Activated T-helper 1 cell treated with anti-CD3 and anti-CD28 coated beads, Interleukin-2, amount 50 U/mL, for 16 hours (primary cell): ENCODE measurements at places on chromosomes 4 and X.

GRCh38 chr4:106987311-106987710, 48.8 kb downstream of the DKK2 start:
- DNase-seq, result no peak

DNA sequence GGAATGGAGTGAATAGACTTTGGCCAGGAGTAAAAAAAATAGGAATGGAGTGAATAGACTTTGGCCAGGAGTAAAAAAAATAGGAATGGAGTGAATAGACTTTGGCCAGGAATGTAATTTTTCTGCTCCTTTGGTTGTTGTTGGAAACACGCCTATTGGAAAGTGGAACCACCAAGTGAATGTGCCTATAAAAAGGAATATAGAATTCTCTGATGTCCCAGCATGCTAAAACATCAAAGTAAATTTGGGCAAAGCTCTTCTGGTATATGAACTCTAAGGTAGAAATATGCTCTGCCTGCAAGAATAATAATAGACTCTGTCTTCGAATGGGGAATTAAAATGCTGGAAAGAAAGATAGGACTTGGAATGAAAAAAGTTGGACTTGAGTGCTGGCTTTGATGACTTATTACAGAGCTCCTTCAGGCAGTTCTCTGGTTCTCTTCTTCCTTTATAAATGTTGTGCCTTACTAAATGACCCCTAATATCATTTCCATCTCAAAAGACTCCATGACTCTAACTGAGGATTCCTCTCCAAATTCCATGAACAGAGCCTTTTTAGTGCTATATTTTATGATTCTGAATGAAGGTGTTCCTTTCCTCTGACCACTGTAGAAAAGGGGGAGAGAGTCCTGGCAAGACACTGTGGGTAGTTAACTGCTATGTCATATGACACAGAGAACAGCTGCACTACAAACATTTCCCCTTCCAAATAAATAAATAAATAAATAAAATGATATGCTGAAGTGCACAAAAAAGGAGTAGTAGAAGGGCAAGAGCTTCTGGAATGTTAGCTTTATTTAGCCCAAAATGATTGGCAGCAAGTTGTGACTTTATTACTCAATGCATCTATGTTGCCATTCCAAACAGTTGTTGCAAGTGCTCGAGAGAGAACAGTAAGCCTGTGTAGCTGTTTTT, 13.5 kb upstream of the GBA3 start:
- DNase-seq, result no peak

DNA sequence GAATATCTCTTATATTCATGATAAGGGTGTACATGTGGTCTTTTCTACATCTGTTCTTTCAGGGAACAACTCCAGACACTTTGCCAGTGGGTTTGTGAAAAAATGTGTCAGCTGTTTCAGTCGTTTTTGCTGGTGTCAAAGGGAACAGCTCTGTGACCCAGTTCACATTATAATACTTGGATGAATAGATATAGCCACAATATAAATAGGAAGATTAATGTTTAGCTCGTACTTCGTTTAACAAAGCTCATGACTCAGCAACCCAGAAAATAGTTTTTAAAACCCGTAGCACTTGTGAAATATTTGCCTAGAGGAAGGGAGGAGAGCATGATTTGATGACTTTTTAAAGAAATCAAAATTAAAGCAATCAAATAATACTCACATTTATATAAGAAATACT, 7.9 kb downstream of the LIAS start:
- DNase-seq, result no peak

DNA sequence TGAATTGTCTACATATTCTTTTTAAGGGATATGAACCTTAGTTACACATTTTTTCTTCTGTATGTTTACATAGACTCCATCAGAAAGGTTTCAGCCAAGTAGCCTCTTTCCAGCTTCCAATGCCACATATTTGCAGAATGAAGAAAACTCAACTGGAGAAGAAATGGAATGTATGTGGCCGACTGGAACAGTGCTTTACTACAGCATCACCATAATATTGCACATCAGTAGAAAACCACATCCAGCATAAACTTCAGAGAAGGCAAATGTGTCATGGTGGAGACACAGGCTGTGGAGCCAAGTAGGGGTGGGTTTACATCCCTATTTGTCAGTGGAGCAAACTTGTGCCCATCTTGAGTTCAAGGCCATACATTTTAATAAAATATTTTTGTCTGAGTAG, 204.8 kb upstream of the LDB2 start:
- DNase-seq, result no peak

- DNase-seq, result no peak
These were observed 213.2 kb downstream of the ARHGAP24 start for GRCh38 chr4:85688055-85688740.

DNA sequence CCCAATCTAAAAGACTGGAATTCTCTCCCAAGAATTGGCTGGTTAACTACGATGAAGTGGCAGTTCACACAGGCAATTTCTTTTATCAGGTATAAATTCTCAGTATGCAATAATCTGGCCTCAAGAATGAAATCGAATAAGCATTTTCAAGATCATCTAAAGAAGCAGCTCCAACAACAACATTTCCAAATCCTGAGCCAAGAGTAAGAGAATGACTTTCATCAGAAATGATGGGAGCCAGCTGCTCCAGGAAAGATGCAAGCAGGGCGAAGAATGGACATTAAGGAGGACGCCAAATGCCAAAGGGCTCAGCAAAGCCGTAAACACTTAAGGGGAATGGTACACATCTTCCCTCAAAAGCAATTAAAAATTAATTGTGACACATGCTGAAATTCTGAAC, 12.0 kb downstream of the ADAMTS3 start:
- no peak for DNase-seq

GRCh38 chr4:165207016-165207430, 338 bp upstream of the KLHL2 start:
- no peak for DNase-seq

GRCh38 chr4:87805971-87806370, 6.6 kb downstream of the IBSP start:
- no peak for DNase-seq

DNA sequence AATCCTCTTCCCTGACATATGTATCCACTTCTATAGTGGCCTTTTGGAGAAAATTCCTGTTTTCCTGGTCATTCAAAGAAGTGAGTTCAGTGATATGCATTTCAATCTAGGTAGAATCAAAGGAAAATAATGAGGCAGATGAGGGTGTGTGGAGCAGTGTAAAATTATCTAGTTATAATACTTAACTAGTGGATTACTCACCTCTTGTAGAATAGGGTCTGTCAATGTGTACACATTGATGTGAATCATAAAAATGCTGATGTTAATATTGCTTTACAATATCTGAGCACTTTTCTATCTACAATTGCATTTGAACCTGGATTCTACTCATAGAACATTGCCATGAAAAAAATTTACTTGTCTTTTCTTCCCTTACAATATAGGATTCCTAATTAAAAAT, 293.5 kb downstream of the GBA3 start:
- no peak for DNase-seq

DNA sequence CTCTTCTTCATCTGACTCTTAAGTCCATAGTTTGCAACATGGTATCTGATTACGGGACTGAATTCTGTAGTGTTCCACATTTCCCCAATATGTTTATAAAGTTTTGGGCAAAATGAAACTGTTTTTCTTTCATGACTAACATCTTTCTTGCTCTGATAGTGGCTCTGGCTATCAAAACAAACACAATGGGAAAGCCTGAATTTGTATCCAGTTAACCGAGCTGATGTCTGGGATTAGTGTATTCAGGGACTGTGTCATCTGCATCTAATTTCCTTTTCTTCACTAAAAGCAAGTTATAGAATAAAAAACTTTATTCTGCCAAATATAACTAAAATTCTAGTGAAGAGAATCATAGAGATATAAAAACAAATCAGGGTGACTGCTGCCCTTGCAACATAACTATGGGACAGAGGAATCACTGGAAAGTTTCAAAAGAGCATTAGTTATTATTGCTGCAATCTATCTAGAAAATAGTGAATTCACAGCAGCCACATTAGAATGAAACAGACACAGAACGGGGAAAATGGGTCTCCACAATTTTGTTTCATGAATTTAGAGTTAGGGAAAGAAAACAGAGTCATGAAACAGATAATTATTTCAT, 61.3 kb downstream of the ANTXR2 start:
- no peak for DNase-seq

GRCh38 chr4:127240764-127241105, 392.0 kb upstream of the INTU start:
- no peak for DNase-seq

DNA sequence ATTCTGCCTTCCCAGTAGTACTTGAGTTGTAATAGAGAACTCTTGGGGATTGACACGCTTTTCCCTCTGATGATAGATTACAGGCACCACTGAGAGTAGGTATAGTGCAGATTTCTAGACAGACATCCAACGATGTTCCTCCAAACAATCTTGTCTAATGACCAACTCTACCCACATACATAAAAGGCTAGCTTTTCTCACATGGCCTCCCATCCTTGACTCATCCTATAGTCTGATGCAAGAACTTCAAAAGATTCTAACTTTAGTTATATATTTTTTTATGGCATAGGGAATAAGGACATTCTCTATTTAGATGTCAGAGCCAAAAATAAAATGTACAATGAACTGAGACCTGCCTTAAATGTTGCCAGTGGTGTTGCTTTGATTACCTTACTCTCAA, 60.9 kb downstream of the GLRA2 start:
- no peak for DNase-seq

GRCh38 chrX:132114607-132115006, 13.2 kb downstream of the FRMD7 start:
- no peak for DNase-seq

GRCh38 chrX:93673869-93674271, at the start of gene FAM133A:
FAM133A (plus strand) TSS chrX:93674206; CDS start chrX:93709420, 35,214 bp downstream.
- no peak for DNase-seq

DNA sequence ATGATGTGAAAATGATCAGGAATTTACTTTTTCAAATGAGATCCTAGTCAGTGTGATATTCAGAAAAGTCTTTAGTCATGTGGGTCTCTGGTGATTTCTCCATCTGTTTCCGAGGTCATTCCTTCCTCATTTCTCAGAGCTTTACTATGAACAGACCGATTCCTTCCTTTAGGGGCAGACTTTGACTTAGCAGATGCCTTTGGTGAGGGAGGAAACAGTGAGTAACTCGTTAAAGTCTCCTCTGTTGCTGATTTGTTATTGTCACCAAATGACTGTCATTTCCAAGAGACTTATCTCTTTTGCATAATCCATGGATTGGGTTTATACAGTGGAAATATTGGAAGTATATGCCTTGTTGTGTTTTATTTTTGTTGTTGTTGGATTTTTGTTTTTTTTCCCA, 76.2 kb upstream of the CD99 start:
- DNase-seq, result no peak

GRCh38 chr4:182510836-182511235, 267.6 kb downstream of the TENM3 start:
- no peak for DNase-seq

- DNase-seq, result no peak
These were observed 15.3 kb downstream of the ABCD1 start for GRCh38 chrX:153739754-153740486.

GRCh38 chr4:171846232-171846631, 33.0 kb downstream of the GALNTL6 start:
- no peak for DNase-seq

GRCh38 chr4:81647388-81647787, 175.7 kb upstream of the RASGEF1B start:
- no peak for DNase-seq

DNA sequence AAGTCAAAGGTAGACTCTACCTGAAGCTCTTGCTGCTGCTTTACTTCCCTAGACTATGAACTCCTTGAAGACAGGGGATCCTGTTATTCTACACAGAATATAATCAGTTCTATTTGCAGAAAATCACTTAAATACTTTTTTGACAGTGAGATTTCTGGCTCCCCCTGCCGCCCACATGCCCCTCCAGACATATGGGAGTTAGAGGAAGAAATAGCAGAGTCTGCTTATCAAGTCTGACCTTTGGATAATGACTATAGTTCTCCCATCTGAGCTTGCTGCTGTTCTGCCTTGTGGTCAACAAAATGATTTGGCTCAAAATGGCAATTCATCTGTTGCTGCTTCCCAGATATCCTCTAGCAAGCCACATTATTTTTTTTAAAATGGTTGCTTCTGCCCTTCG, 101.1 kb downstream of the ENOX2 start:
- DNase-seq, result no peak

DNA sequence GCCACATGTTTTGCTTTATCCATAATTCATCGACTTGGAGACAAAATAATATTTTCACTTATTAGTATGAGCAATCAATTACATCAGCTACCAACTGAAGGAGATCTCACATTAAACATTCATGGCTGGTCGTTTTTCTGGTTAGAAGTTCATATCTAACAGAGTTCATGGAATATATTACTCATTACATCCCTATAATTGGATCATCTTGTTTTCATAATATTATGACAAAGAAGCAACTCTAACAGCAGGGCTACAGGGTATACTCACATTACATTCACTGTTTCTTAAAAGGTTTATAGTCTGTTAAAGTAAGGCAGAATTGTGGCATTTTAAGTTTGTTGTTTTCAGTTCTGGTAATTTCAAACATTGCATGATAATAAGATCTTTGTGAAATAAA, 33.0 kb downstream of the GSTCD start:
- DNase-seq, result no peak

- DNase-seq, result no peak
These were observed 3.2 kb downstream of the CTAG2 start for GRCh38 chrX:154650221-154650510.

DNA sequence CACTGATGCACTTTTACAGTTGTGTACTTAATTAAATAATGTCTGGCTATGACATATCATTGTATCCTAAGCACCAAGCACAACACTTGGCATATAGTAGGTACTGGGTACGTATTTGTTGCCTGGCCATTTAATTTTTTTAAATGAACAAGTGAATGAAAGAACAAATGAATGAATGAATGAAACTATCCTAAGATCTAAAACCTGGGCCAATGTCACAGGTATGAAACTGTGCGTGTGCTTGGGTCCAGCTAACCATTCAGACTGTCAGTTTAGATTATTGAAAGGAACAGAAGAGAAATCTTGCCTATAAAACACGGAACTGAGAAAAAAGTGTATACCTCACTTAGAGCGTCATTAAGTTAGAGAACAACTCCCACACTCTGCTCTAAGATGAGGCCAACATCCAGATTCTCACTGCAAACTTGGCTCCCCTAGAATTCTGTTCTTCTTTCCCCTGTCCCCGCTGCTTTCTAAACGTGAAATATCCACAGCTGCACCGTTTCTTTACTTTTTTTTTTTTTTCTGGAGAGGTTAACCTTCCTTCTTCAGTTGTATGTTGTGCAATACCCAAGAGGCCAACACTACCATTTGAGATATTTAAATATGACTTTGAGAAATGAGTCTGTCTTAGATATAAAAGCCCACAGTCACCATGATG, 17.3 kb upstream of the SEL1L3 start:
- DNase-seq, result no peak

DNA sequence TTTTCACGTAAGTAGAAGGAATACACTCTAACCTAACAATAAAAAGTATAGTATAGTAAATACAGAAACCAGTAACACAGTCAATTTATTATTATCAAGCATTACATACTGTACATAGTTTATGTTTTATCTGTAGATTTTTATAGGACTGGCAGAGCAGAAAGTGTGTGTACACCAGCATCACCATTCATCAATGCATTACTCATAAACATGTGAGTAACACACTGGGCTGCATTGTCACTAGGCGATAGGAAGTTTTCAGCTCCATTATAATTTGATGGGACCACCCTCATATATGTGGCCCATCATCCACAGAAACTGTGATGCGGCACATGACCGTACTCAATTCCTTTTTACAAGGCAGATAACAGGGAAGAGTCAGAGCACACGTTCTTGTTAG, 137.8 kb upstream of the RBPJ start:
- no peak for DNase-seq

- no peak for DNase-seq
These were observed 731 bp upstream of the AMMECR1 start for GRCh38 chrX:110318664-110318968.

GRCh38 chr4:124468360-124468759, 244.2 kb downstream of the ANKRD50 start:
- DNase-seq, result no peak
